ENCODE measurements at places on chromosomes 13 and 19. TPM values are rescaled to one million over a fixed set of nuclear protein-coding genes. Genes with fewer than 3 reads are reported as not detected.

Gene ZNF304
- 12.9 TPM for total RNA-seq

GRCh38 chr19:50158577-50158976 is 4.5 kb downstream of the IZUMO2 start:
- no peak for DNase-seq

DNA sequence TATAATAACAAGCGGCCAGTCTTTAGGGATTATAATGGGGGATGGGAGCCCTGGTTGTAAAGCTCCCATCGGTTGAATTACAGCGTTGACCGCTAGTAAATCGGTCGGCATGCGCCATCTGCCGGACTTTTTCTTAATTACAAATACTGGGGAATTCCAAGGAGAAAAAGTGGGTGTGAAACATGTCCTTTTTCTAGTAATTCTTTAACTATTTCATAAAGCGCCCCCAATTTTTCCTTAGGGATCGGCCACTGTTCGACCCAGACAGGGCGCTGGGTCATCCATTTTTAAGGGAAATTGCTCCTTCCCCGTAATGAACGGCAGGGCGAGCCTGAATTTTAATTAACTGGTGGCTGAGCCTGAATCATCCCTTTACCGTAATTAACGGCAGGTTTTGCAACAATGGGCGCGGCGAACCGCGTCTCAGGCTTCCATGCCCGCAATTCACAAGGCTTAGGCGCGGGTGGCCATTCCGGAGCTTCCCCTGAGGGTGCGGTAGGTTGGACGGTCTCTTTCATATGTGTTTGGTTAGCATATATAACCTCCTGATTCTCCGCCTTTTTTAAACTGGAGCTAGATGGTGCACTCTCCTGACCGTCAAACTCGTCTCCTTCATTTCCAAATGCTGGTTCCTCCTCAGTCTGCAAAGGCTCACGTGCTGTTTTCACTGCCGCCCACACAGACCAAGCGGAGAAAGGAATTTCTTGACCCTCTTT is 30.2 kb upstream of the EVI5L start:
- DNase-seq = peak; percentile 73

DNA sequence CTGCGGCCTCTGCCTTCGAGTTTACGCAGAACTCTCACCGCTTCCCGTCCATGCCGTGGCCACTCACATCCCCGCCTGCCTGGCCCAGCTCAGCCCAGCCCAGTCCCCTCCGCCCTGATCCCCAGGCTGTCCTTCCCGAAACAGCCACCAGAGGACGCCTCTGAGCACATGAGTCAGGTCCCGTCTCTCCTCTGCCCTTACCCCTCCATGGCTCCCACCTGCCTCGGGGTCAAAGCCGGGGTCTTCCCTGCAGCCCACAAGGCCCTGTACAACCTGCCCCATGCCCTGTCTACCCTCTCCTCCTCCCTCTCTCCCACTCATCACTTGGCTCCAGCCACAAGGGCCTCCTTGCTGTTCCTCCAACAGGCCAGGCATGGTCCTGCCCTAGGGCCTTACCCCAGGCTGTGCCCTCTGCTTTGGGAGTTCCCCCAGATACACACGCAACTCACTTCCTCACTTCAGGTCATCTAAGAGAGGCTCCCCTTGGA is 8.1 kb upstream of the SEMA6B start:
- peak; percentile 80 for DNase-seq

Gene CLC
- total RNA-seq = not detected

DNA sequence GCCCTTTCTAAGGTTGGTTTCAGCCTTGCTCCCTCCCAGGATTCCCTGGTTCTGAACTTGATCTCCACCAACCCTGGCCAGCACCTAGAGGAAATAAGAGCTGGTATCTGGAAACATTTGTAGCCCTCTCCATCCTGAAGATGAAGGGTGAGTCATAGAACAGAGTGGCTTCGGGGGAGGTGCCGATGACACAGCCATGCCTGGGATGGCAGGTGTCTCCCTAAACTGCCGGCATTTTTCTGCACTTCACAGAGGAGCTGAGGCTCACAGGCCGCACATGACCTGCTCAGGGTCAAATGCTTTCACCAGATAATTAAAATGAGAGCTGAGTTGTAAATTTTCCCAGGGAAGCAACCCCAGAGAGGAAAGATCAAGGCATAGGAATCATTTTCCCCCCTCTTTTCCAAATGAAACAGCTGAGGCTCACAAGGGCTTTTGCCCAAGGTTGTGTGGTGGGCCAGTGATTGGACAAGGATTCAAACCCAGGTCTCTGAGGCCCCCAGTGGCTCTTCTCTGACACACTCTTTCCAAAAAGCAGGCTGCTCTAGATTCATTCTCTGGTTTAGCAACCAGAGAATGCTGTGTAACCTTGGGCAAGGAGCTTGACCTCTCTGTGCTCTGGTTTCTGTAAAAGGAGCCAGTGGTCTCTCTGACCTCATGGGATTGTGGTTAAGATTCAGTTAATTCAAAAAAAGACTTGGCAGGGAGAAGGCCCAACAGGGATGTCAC is 1.2 kb upstream of the SLC25A42 start:
- DNase-seq = no peak

- DNase-seq = no peak
Observed at GRCh38 chr13:23876265-23876664, 12.9 kb downstream of the MIPEP start.

DNA sequence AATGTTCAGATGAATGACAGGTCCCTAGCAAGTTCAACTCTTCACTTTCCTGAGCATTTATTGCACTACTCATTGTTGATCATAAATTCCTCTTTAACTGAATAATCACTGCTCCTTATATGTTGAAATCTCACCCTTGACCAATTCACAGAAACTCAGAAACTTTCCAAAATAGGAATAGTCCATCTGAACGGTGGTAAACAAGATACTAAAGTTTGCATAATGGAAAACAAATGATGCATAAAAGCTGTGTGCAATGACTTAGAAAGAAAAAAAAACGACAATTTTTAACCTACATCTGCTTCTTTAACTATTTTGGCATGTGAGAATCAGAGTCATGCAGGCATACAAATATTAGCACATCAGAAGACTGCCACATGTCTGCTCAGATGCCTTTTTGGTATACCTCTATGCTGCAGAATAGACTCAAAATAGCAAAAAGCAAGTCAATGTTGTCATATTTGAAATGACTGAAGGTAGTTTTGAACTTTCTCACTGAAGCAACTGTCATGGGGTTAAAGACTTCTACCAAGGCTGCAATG is 34.8 kb downstream of the SLC10A2 start:
- DNase-seq = no peak

Gene RNF225
- not detected for total RNA-seq

DNA sequence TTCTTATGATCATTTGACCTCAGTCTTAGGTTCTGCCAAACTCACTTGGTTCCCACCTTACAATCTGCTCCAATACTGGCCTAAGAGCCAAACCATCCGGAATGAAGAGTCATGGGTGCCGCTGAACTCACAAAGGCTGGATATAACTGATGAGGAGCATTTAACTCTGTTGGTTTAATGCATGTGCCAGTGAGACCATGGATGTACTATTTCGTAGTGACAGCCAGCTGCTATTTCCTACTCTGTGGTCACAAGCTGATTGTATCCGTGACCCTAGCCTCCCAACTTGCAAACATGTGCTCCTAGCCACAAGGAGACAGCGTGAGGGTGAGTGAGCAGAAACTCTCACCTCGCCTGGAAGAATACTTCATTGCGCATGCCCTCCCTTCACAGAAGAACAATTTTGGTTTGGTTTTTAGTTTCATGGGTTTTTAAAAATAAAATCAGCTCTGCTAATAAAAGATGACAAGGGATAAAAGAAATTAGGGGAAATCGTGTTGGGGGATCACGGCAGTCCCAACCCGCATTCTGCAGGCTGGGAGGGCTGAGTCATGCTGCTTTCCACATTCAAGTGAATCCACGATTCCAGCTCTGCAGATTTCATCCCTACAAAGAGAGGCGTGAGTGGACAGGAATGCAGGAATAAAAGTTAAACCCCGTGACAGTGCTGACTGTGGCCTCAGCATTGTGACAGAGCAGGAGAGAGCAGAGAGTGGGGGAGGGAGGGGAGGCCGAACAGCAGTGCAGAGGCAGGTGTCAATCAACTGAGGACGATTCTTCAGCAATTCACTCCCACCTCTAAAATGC is 66.8 kb upstream of the RAP2A start:
- DNase-seq = no peak

DNA sequence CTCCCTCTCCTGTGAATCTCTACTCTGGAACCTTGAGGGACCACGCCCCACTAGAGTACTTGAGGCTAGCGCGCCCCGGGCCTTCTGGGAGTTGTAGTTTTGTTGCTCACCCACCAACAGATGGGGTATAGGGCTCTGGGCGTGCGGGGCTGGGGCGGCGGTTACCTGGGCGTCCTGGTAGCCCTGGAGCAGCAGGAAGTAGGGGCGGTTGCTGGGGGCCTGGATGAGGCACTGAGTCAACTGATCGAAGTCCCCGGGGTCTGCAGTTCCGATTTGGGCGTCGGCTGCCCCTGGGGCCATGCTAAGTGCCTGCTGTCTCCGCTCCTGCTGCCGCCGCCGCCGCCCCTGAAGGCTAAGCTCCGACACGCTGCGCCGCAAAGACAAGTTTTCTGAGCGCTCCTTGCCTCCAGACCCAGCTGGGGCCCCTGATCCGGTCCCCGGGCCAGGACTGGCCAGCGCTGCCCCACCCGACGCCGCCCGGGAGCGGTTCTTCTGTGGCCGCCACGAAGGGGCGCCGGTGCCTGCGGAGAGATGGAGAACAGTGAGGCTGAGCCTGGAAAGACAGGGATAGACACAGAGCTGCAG is 5.3 kb downstream of the RASIP1 start:
- DNase-seq = no peak

Gene ZNF134
- 15.2 TPM for total RNA-seq

DNA sequence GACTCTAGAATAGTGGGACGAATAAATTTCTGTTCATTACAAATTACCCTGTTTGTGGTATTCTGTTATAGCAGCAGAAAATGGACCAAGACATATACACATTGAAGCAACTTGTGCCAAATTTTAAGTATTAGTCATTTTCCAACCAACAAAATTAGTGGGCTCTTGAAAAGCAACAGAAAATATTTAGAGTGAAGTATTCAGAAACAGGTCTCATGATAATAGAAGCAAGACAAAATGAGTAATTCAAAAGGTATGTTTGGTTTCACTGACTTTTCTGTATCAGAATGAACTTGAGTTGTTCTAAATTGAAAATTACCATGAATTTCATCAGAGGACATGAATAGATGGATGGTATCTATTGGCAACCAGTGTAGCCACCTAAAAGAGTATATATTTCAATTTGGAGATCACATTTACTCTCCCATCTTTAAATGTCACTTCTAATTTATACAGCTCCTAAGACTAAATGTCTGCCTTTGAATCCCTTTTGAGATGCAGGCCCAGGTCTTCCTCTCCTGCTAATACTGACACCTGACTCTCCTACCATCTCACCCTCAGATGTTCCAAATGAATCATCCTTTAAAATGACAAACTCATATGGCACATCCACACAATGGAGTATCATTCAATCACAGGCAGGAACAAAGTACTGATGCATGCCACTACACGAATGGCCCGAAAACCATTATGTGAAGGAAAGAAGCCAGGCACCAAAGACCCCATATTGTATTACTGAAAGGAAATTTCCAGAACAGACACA is 40.7 kb upstream of the DOCK9 start:
- no peak for DNase-seq

Gene NTN5
- not detected for total RNA-seq

Gene FOXA3
- not detected for total RNA-seq

DNA sequence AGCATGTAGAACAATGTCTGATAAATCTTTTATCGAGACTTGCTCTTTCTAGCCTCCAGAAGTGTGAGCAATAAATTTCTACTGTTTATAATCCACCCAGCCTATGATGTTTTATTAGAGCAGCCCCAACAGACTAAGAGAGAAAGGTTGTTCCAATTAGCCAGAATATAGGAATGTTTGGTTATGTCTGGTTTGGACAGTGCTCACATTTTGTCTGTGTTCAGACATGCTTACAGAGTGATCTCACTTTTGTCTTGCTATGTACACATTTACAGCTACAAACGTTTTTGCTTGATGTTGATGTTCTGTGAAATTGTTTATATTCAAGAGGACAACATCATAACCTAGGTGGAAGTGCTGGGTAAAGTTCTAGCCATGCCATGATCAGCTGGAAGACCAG is 18.0 kb upstream of the EVI5L start:
- DNase-seq = no peak

GRCh38 chr13:77113496-77113895 is 86.5 kb upstream of the FBXL3 start:
- no peak for DNase-seq
